ENCODE measurements at places on chromosomes 3 and 15.
A peak's percentile ranks its signal among the peaks of the same experiment; 100 is the strongest.

DNA sequence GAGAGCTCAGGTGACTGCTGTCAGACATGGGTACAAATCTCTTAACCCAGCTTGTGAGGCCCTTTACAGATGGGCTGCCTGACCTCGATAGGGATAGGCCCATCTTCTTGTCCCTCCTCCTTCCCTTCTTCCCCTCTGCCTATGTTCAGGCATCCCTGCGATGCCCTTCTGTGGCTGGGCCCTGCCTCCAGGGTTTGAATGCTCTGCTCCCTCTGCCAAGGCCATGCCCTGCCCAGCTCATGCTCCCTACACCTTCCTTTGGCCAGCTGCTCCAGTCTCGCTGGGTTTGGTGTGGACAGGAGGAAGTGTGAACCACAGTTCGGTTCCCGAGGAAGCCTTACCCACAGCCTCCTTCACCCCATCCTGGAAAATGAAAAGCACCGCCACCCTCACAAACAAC, 4.3 kb downstream of the FYCO1 start:
- no peak for DNase-seq

DNA sequence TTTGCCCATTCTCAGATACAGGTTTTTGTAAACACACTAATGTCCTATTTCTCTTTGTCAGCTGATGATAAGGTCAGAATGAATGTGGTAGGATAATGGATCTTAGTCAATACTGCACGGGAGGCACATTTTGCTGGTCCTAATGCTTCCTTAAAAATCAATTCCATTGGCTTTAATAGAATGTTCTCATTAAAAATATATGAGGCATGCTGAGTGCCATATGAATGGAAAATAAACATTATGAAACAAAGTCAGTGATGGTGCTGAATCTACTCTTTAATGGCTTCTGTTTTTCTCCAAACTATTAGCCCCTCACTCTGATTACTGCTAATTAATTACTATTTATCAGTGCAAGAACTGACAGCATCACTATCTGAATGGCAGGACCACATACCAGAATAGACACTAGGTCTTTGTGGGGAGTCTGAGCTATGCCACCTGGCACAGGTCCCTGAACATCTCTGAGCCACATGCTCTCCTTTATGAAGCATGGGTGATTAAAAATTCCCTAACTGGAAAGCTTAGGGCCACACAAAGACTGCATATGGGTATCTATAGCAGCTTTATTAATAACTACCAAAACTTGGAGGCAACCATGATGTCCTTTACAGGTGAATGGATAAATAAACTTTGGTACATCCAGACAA, 278.9 kb downstream of the MEX3B start:
- no peak for DNase-seq

DNA sequence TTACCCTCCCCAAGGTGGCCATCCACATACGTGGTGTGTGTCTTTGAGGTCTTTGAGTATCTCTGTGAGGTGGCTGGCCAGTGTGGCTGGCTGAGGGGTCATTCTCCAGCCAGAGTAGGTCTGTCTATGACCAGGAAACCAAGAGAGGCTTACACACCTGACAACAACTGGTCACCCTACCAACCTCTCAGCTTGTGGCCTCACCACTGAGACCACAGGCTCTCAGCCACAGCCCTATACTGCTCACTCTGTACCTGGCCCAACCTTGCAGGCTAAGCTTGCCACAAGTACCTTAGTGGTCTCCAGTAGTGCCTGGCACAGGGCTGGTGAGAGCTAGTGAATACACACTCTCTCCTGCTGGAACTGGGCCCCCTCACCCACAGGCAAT, 5.1 kb downstream of the HEMK1 start:
- peak; percentile 78 for DNase-seq

DNA sequence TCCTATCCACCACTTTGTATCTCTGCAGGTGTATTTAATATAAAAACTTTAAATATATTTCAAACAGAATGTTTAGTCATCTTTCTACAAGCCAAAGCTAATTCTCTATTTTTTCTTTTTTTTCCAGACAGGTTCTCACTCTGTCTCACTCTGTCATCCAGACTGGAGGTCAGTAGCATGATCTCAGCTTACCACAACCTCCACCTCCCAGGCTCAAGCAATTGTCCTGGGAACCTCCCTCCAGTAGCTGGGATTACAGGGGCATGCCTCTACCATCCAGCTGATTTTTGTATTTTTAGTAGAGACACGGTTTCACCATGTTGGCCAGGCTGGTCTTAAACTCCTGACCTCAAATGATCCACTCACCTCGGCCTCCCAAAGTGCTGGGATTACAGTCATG, 202.6 kb downstream of the VGLL3 start:
- DNase-seq = no peak

- DNase-seq = no peak
These were observed 428.9 kb downstream of the VGLL3 start for GRCh38 chr3:86562090-86562489.

GRCh38 chr3:128844502-128844901, 34.9 kb upstream of the ACAD9 start:
- DNase-seq = no peak

DNA sequence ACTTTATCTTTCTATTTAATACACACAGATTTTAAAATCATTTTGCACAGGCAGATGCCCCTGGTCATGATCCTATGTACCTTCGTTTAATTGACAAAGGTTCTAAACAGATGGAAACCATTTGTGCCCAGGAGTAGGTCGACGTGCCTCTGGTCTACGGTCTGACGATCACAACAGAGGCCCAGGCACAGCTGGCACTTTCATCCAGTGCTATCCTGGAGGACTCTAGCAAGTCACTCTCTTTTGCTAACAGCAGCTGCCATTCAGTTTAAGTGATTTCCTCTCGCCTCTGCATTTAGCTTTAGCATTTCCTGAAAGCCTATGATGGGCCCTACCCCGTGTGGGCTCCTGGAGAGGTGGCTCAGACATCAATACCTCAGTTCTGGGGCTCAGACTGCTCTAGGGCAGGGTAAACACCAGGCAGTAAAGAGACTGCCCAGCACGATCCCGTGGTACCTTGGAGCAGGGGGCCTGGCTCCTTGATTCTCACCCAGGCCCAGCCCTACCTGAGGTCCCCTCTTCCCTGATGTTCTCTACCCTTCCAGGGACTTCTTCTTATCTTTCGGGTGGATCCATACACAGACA, 83.2 kb upstream of the SNRPA1 start:
- DNase-seq = no peak

GRCh38 chr15:29071232-29071881, 185.6 kb downstream of the APBA2 start:
- DNase-seq = no peak

DNA sequence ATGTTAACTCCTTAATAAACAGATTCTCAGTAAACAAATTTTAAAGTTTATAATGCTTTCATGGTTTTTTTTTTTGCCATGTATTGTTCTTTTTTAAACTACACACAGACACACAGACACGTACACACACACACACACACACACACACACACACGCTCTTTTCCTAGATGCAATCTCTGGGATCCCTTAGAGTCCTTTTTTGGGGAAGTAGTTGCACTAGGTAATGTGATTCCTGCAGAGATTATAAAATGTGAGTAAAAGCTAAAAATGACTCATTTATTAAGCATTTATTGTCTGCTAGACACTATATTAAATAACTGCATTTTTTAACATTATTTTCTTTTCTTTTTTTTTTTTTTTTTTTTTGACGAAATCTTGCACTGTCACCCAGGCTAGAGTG, 19.9 kb downstream of the NDUFB5 start:
- DNase-seq = no peak

- DNase-seq = peak; percentile 65
These were observed 46.3 kb downstream of the SENP7 start for GRCh38 chr3:101466465-101467309.

GRCh38 chr3:64355401-64355807, 130.1 kb upstream of the PRICKLE2 start:
- DNase-seq = no peak

DNA sequence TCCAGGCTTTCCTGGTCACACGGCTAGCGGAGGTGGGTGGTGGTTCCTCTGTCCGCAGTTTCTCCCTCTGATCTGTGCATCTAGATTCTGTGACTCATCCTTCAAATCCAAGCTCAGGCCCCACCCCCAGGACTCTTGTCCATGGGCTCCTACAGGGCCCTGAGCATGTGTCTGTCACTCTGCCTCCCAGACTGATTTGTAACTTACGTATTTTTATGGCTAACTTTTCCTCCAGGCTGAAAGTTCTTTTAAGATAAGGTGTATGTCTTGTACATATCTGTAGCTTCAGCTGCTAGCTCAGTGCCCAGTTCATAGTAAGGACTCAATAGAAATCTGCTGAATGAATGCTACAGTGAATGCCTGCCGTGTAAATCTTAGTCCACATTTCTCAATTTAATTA, 8.0 kb downstream of the ESYT3 start:
- no peak for DNase-seq

- no peak for DNase-seq
These were observed 95.7 kb downstream of the VGLL3 start for GRCh38 chr3:86895202-86895601.

- DNase-seq = no peak
These were observed 6.8 kb upstream of the KBTBD12 start for GRCh38 chr3:127908202-127908601.

DNA sequence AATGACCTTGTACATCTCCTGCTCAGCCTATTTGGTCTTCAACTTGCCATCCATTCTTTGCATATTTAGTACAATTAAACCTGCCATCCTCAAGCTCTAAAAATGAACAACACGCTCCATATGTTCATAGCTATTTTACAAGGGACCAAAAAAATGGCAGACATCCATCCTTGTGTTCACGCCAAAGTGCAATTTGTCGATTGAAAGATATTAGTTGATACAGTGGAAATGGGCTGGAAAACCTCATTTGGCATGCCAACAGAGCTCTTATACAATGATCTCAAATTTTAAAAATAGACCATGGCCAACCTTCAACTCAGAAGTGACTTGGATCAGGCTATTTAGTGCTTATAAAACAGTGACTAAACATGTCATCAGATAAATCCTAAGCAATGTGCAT, 413.6 kb upstream of the ARL6 start:
- no peak for DNase-seq

Data from activated T-cell treated with anti-CD3 and anti-CD28 coated beads, Interleukin-2, amount 50 U/mL, for 72 hours (primary cell).